ENCODE measurements at places on chromosomes 2 and 18.

DNA sequence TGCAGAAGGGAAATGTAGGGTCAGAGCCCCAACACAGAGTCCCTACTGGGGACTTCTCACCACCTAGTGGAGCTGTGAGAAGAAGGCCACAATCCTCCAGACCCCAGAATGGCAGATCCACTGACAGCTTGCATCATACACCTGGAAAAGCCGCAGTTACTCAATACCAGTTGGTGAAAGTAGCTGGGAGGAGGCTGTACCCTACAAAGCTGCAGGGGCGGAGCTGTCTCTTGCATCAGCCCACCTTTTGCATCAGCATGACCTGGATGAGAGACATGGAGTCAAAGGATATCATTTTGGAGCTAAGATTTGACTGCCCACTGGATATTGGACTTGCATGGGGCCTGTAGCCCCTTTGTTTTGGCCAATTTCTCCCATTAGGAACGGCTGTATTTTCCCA lies 237.3 kb downstream of the CALCRL start:
- no peak for DNase-seq

DNA sequence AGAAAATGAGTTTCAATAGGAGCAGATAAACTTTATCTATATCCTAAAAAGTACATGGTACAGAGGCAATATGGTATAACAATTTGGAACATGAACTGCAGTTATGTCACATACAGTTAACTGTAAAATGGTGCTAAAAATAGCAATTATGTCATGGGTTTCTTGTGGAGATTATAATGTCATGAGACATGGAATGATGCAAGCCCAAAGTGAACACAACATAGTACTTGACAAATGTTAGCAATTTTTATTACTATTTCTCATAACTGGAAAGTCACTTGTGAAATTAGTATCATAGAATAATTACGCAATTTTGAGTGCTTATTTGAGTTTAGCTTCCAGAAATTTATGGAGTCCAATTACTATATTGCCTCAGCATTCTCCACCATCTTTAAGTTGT lies 1263.4 kb downstream of the DSC3 start:
- DNase-seq, result no peak

DNA sequence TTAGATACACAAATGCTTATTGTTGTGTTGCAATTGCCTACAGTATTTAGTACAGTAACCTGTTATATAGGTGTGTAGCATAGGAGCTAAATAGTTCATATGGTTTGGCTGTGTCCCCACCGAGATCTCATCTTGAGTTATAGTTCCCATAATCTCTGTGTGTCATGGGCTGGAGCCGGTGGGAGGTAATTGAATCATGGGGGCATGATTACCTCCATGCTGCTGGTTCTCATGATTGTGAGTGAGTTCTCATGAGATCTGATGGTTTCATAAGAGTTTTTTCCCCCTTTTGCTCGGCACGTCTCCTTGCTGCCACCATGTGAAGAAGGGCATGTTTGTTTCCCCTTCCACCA lies 190.5 kb upstream of the SESTD1 start:
- no peak for DNase-seq

DNA sequence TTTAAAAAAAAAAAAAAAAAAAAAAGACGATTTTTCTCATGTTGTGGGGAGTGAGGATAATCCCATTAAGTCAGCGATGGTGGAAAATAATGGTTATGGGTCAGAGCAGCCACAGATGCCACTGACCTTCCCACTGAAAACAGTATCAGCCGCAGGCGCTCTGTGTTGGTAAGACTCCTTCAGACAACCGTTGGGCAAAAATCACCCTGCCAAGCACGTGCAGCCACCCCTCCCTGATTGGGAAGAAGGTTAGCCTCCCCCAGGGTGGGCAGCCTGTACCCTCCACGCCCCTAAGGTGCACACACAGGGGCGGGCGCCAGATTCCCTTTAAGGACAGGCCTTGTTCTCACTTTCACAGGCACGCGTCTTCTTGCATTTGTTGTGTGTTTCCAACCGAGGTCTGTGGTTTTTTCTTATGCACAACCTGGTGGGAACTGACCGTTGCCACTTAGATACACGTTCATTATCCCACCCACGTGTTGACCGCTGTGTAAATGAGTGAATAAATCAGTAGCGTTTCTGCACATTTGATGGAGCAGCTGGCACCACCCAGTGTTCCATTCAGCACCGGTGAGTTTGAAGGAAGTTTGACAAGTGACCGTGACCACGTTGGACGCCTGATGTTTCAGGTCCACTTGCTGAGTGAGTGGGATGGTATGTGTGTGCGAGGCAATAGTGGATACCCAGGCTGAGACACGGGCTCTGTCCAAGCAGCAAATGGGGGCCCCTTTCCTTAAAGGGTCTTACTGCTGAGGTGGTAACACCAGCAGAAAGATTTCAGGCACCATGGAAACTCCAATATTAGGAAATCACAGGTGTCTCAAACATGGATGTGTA lies 197.8 kb downstream of the GBX2 start:
- DNase-seq, result no peak

DNA sequence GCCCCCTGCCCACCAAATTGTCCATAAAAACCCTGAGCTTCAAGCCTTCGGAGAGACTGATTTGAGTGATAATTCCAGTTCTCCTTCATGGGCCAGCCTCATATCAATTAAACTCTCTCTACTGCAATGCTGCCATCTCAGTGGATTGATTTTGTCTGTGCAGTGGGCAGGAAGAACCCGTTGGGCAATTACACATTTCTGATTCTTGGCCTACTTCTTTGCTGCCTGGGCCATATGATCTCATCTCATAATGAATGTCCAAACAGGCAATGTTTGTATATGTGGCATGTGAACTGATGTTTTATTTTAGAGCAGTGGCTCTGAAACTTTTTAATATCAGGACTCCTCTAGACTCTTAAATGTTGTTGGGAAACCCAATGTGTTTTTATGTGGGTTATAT lies 101.2 kb upstream of the SLC38A11 start:
- DNase-seq, result no peak

DNA sequence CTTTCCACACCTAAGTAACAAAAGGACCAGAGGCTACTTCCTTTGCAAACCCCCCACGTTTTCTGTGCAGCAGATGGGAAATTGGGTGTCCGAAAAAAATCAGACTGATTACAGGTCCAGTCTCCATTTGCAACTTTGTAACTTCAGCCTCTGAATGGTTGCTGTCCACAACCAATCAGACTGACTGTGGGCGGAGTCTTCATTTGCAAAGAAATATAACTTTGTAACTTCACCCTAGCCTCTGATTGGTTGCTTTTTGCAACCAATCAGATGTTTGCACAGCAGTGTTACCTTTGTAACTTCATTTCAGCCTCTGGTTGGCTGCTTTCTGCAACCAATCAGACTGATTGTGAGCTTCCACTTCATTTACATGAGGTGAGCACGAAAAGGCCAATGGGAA lies 27.8 kb upstream of the CACNB4 start:
- no peak for DNase-seq

- DNase-seq, result no peak
Measured at GRCh38 chr2:60100034-60100433, 453.4 kb downstream of the BCL11A start.

All from stimulated activated naive CD4-positive, alpha-beta T cell treated with Interleukin-2 at 50 U/mL for 16 hours (primary cell).